ENCODE measurements at places on chromosomes 12 and 14.
A peak's percentile ranks its signal among the peaks of the same experiment; 100 is the strongest.

DNA sequence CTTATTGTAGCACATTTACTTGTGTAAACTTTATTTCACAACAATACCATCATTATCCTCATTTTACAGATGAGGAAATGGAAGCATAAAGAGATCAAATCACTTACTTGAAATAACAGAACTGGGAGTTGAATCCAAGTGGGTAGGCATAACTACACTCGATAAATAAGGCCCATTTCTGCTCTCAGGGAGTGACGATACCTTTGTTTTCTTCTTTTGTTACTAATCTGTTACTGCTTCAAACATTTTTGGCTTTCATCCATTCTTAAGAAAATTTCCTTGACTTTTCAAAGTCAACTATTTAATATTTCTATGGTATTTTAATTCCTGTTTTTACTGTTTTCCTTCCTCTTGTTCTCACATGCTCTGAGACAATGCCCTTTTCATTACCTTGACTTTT, 201.6 kb downstream of the ATP23 start:
- DNase-seq = no peak

GRCh38 chr12:97921979-97922722, 459.5 kb downstream of the RMST start:
- DNase-seq = no peak

DNA sequence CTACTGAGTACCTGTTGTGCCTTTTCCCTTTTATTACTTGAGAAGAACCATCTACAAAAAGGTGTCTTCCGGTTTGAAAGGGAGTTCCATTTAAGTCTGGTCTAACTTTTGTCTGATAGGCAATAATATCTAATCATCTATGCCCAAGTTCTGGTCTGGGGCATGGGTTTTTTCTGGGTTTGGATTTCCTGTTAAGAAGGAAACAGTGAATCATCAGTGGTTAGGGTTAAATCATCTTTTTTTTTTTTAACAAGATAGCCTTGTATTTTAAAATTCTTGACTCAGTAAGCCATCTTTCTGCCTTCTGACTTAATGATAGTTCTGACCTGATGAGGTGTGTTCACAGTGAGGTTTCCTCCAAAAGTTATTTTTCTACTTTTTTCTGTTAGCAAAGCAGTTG, 29.3 kb upstream of the CPNE8 start:
- no peak for DNase-seq

DNA sequence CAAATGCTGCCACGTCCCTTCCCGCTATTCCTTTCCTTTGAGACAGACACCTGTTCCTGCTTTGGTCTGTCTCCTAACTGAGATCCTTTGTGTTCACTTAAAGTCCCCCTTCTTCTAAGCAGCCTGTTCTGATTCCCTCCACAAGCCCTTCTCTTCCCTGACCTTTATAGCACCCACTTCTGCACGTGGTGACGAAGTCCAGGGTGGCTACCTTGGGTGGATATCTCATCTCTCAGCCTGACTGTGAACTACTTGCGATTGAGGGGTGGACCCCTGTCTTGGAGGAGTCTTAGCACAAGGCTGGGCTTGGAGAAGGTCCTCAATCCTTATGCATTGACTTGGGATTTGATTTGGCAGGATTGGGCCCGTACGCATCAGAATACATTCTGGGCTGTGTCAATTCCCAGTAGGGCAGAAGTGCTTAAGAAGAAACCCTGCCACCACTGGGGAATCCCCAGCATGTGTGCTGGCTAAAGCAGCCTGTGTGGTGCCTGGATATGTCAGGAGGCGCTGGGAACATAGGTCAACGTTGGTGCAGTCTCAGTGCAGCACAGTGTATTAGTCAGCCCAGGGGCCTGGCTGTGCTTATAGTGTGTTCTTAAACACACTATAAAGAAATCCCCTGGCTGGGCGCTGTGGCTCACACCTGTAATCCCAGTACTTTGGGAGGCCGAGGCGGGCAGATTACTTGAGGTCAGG, 23.6 kb downstream of the KRT80 start:
- no peak for DNase-seq

- DNase-seq = no peak
These were observed 442 bp downstream of the FLVCR2 start for GRCh38 chr14:75578786-75579337.

- no peak for DNase-seq
These were observed 284.5 kb downstream of the CACNA1C start for GRCh38 chr12:2337031-2338010.

DNA sequence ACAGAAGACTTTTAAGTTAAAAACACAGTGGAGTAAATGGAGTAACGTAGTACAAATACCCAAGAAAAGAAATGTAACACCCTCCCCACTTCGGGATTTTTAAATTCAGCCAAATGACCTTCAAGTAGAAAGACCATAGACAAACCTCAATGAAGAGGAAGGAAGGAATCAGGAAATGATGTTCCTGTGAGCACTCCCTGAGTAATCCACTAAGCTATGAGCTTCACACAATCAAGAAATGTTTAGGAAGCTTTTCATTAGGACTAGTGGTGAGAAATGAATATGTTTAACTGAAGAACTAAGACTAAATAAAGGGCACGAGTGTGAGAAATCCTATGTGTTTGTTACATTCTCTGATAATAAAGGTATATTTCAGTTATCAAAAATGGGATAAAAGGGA, 10.1 kb downstream of the TCL1A start:
- no peak for DNase-seq

DNA sequence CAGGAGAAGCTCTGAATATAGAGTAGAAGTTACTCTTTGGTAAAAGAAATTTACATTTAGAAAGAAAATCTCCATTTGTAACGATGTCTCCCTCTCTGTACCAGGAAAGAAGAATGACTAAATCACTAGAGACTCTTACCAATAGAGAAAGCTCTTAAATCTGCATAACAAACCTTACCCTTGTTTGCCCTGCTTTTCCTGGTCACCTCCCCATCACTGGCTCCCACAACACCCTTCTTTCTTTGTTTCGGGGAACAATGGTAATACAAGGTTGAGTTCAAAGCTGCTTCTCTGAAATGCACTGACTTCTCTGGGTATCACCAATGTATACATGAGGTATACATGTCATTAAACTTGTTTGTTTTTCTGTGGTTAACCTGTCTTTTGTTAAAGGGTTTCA, 351.1 kb upstream of the FLRT2 start:
- DNase-seq = no peak

GRCh38 chr12:51677284-51677968, 86.4 kb downstream of the SCN8A start:
- DNase-seq = no peak

- peak; percentile 19 for DNase-seq
These were observed 36.3 kb downstream of the LIMA1 start for GRCh38 chr12:50246873-50247612.

GRCh38 chr12:89117448-89118034, 234.8 kb downstream of the DUSP6 start:
- no peak for DNase-seq

DNA sequence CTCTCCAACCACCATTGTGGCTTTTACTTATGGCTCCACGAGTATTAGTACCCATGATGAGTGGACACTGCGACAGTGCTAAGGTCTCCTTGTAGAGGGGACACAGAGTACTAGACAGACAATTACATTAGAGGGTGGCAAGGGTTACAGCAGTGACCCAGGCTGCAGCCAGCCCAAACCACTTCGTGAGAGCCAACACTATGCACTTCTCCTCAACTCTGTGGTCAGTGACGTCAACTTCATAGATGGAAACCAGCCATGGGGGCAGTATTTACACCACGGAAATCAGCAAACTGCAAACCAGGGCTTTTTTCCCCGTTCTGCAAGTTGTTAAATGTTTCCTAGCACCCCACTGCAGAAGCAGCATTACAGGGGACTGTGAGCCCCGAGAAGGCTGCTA, 61.6 kb upstream of the ZFP36L1 start:
- no peak for DNase-seq

DNA sequence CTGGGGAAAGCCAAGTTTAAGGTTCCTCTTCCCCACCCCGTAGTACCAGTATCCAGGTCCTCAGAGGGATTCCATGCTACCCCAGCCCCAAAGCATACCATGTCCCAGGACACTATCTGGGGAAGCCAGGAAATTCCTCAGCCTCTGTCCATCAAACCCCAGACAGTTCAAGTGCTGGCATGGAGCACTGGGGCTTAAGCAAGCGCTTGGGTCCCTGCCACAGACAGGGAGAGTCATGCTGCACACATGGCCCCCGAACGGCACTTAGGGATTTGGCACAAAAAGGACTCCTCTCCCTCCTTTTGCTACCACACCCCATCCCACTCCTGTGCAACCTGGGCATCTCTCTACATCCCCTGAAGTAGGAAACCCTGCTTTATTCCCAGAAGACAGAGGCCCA, 21.8 kb downstream of the ADCY6 start:
- no peak for DNase-seq

GRCh38 chr14:104800015-104800770, 708 bp upstream of the ZBTB42 start:
- DNase-seq = peak; percentile 92

- no peak for DNase-seq
These were observed 18.8 kb downstream of the OS9 start for GRCh38 chr12:57712701-57713100.

GRCh38 chr12:53816360-53817020, 64.7 kb upstream of the CISTR start:
- DNase-seq = no peak
